Activated CD4-positive, alpha-beta T cell treated with anti-CD3 and anti-CD28 coated beads for 24 hours (primary cell): ENCODE measurements at places on chromosomes 7 and 10.
A peak's percentile ranks its signal among the peaks of the same experiment; 100 is the strongest.

GRCh38 chr7:63927261-63927660 is 71.4 kb upstream of the ZNF722 start:
- DNase-seq: no peak

DNA sequence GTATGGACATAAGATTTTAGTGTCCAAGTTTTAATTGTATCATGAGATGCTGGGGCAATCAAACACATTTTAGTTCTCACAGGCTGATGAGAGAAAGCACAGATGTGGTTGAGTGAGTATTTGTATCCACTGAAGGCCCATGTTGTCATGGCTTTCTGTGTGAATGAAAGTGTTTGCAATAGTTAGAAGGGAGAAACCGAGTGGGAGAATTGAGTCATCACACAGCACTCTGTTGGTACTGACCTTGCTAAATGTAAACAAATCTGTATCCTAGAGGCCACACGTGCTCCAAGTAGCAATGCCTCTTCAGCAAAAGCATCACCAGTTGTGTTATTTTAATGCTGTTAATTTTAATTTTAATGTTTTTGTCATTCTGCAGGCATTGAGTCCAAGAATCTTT is 121.2 kb downstream of the EMX2 start:
- no peak for DNase-seq

DNA sequence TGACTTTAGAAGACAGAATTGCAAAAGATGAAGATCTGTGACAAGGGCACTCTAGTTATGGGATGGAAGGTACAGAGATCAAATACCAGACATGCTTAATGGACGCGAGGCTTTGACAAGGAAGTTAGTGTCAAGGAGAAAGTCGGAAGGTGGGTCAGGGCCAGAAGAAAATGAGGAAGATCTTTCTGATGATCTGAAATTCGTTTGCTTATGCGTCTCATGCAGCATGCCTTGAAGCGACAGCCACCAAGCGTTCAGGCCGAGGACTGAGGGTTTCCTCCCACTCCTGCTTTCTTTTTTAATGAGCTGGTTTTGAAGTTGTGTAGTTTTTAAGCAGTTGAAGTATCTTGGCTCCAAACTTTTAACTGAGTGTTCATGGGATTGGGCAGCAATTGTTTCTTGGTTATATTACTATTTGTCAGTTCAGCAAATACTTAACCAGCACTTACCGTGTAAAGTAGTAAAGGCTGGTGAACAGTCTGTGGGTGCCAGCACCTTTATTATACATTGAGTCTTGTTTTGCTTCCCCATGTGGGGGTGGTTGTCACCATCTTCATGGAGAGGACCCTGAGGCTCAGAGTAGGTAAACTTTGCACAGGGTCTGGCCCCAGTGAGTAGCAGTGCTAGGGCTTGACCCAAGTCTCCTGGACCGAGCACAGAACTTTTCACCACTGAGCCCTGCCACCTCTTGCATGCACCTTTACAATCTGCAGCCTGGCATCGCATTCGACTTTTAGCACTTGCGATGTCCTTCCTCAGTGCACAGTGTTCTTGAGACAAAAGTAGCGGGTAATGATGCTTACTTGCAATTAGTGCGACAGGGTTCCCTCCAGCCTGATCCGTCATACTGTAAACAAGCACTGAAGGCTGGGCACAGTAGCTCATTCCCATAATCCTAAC is 14.3 kb upstream of the BHLHA15 start:
- no peak for DNase-seq

- no peak for DNase-seq
Measured at GRCh38 chr10:74153123-74153522, 2.1 kb downstream of the ADK start.

DNA sequence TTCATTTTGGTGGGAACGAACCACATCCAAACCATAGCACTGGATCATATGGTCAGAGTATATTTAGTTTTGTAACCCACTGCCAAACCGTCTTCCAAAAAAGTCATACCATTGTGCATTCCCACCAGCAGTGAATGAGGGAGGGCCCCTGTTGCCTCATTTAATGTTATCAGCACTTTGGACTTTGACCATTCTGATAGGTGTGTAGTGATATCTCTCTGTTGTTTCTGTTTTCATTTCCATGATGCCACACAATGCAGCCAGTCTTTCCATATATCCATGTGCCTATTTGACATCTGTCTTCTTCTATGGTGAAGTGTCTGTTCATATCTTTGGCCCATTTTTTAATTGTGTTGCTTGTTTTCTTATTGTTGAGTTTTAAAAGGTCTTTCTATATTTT is 105.0 kb upstream of the PPP2R2D start:
- DNase-seq: no peak

GRCh38 chr7:6026011-6026819 is 5.0 kb upstream of the ANKRD61 start:
- peak; percentile 46 for DNase-seq

- DNase-seq: no peak
Measured at GRCh38 chr7:35463751-35464150, 209.9 kb upstream of the TBX20 start.

GRCh38 chr7:70589010-70589409 is 542.9 kb upstream of the GALNT17 start:
- no peak for DNase-seq

GRCh38 chr10:95391164-95391563 is 100.4 kb upstream of the PDLIM1 start:
- DNase-seq: no peak

DNA sequence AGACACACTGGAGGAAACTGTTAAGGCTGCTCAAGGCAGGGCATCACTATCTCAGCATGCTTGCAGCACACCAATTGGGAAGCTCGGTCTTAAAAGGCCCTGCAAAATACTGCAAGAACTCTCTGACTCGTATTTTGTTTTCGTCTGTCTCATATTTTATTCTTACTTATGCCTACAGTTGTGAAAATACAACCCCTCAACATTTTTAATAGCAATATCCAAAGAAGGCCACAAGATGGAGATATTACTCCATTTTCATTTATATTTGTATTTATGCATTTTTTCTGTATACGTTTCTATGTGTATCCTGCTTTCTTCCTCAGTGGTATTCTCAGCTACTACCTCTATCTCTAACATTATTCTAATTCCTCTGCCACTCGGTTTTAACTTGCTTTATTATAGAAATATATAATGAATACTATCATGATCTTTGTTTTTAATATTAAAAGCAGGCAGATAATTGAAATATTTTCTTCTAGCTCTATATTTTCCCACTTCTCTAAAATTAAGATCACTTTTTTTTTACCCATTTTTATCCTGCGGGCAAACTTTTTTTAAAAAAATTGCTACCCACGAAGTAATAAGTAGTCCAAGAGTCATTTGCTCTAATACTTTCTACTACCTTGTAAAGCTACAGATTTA is 10.0 kb downstream of the DNAJC1 start:
- DNase-seq: no peak

- no peak for DNase-seq
Measured at GRCh38 chr10:111221682-111222480, 145.1 kb downstream of the ADRA2A start.

- no peak for DNase-seq
Measured at GRCh38 chr7:11261470-11261869, 287.8 kb downstream of the PHF14 start.

GRCh38 chr7:140697447-140698143 is 1.1 kb downstream of the NDUFB2 start:
- no peak for DNase-seq
